Glomerular endothelial cell (primary cell): ENCODE measurements at places on chromosomes 1 and 21.

DNA sequence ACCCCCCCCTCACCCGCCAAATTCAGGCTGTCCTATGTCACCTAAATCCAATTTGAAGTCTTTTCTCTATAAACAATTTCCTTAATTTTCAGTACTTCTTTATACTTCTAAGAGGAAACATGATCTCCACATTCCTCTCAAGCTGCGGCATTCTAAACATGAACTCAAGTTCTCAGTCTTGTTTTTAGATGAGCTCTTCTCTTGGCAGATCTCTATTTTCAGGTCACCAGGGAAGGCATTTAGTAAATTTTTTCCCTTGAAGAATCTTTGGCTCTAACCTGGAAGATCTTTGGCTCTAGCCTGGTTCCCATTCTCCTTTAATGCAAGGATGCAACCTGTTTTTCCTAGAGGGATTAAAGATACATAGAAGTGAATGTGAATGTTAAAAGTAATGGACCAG lies 193.4 kb downstream of the ATG4C start:
- DNase-seq, result no peak

GRCh38 chr1:118815909-118816308 lies 172.2 kb downstream of the TBX15 start:
- DNase-seq, result no peak

- no peak for DNase-seq
These were observed 15.9 kb downstream of the SARS1 start for GRCh38 chr1:109229531-109230127.

GRCh38 chr1:201119206-201120197 lies 7.3 kb upstream of the CACNA1S start:
- no peak for DNase-seq

DNA sequence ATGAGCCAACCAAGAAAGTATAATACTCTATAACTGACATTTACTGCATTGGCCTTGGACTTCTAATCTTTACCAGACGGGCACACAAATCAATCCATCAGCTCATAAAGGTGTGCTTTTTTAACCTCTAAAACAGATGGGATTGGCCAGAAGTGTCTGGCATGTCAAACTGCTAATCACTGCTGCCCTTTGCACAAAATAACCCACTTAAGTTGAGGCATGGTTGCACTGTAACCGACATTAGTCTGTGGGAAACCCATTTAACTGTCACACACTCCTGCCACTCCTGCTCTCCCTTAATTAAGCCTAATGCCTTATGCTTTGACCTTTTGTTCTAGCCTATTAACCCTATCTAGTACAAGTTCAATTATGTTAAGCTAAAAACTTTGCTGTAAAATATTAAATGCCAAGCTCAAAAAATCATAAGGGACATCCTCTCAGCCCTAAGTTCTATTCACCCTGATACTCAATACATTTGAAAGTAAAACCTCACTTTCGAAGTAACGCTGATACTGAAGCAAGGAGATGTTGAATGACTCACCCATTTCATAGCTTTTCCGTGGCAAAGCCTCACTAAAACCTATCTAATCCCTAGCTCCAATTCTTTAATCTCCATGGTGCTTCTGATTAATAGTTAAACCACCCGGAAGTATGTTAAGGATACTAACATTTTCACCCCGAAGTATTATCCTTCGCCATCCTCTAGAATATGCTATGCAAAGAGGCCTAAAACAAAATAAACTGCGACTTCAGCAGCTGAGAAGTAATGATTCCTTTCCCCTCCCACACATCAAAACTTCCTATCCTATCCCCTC lies 12.9 kb downstream of the NRIP1 start:
- no peak for DNase-seq
